Fibroblast of skin of right biceps (primary cell): ENCODE measurements at places on chromosomes 3 and 15.
A peak's percentile ranks its signal among the peaks of the same experiment; 100 is the strongest.

DNA sequence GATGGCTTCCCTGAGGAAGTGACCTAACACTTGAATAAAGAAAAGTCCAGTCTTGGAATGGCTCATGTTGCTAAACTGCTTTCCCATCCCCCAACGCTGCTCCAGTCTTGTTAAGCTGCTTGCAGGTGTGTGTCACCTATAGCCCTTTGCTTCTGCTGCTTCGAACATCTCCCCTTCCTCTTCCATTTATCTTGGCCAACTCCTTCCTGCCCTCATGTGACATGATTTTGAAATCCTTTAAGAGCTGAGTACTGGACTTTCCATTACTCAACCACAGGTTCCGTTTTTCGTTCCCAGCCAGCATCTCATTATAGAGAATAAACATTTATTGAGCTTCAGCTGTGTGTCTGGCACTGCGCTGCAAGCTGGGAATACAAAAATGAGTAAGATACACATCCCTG, 1.7 kb downstream of the ATG7 start:
- DNase-seq: no peak

DNA sequence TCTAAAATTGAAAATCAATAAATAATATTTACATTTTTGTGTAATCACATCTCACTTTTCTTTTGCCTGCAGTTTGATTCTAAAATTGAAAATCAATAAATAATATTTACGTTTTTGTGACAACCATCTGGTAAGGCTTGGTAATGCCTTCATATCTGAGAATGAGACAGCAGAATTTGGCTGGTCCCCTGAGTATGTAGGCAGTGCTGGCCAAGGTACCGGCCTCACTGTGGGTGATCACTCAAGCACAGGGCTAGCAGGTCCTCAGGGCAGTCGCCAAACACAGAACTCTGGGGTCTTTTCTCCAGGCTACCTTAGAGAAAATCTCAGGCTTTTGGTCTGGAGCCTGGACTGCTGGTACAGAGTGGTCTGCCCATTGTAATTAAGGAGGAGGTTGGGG, 26.2 kb downstream of the RTP3 start:
- DNase-seq: no peak

DNA sequence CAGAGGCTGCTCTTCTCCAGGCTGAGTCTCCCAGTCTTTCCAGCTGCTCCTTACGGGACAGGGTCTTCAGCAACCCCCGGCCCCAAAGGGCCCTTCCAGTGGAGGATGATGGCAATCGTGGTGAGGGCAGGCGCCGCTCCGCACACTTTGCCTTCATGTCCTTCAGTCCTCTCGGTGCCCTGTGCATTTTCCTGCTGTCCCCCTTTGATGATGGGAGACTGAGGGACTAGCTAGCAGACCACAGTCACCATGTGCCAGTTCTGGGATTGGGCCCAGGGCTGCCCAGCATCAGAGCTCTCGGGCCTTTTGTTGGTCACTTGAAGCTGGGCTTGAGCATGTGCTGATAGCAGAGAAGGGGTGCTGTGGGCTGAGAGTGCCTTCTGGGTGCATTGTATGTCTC, 8.8 kb upstream of the TXNRD3 start:
- no peak for DNase-seq

GRCh38 chr3:15206662-15207576, 873 bp downstream of the CAPN7 start:
- DNase-seq: peak; percentile 31

- no peak for DNase-seq
These were observed 228.3 kb downstream of the ADAMTS17 start for GRCh38 chr15:100113351-100114080.

DNA sequence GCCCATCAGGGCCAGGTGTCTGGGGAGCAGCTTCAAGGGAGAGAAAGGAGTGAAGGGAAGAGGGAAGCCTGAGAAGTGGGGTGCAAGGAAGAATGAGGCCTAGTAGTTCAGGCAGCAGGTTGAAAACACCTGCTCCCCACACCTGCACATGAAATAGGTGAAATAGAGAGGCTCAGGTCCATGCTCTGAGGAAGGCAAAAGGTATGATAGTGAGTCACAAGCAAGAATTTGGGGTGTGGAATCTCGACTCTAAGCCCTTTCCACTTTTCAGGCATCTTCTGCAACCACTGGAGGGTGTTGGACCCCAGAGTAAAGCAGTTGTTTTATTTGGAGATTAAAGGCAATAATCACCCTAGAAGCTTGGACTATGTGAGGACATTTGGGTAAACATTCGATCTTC, 157.5 kb downstream of the CTNNB1 start:
- no peak for DNase-seq

DNA sequence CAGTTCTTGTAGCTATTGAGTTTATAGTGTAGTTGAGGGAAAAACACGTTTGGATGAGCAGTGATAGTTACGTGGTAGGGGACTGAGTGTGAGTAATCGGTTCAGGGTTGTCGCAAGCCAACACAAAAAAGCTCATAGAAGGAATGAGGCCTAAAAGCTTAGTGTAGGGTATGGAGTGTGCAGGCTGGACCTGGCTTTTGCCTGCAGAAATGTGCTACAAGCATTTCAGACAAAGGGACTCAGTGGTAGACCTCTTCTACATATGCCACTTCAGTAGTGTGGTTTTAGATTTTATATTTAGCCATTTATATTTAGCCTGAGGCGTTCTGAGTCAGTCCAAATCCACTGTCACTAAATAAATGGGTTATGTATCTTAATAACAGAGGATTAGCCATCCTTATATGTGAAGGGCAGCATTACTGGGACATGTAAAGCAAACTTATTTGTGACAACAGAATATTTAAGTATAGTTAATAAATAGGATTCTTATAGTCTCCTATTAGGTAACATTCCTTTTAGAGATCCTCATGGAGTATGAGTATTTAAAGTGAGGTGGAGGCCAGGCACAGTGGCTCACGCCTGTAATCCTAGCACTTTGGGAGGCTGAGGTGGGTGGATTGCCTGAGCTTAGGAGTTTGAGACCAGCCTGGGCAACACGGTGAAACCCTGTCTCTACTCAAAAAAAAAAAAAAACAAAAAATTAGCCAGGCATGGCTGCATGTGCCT, 21.8 kb downstream of the ATP2C1 start:
- DNase-seq: no peak

- no peak for DNase-seq
These were observed 110.8 kb downstream of the BBX start for GRCh38 chr3:107633327-107634098.

DNA sequence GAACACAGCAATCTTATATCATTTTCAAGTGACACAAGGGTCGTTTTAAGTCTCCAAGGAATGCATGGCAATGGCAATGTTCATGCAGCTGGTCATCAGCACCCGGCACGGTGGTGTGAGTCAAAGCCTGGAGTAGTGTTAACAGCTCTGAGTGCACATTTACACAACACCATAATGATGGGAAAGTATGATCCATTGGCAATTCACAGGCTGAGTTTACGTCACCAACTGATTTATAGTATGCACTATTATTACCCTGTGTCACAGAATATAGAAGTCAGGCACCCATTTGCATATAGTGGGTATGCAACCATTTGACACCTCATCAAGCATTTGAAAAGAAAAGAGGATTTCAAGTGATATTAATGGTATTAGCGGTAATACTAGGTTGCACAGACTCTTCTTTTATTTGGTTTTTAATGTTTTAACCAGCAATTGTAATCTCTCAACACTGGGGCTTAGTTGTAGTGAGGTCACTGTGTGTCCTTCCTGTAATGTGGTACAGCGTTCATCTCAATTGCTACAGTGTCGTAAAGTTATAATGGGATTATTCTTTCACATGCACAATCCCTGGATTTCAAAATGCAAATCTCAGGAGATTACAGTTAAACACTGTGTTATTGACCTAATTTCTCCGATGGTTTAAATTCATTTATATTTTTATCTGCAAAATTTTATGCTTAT, 113.8 kb downstream of the C3orf38 start:
- DNase-seq: no peak

GRCh38 chr15:94844538-94845389, 613.4 kb downstream of the MCTP2 start:
- DNase-seq: peak; percentile 34

GRCh38 chr3:78186404-78186803, 1146.5 kb downstream of the ROBO2 start:
- DNase-seq: no peak

GRCh38 chr15:88636654-88637053, 2.2 kb upstream of the ISG20 start:
- no peak for DNase-seq

DNA sequence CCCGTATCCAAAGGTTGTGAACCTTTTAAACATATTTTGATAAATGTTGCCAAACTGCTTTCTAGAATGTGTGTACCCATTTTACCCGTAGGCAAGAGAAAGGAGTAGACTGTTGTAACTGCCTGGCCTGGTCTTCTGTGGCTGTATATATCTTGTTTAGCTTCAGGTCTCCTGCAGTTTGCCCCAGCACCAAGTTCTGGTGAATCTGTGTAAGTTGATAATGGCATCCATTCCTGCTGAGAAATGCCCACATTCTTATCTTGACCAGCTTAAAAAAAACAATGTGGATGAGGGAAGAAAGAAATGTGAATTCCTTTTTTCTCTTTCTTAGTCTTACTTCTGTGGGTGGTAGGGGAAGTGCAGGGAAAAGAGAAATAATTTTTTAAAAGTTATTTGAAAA, 53.3 kb upstream of the TLE3 start:
- DNase-seq: no peak

DNA sequence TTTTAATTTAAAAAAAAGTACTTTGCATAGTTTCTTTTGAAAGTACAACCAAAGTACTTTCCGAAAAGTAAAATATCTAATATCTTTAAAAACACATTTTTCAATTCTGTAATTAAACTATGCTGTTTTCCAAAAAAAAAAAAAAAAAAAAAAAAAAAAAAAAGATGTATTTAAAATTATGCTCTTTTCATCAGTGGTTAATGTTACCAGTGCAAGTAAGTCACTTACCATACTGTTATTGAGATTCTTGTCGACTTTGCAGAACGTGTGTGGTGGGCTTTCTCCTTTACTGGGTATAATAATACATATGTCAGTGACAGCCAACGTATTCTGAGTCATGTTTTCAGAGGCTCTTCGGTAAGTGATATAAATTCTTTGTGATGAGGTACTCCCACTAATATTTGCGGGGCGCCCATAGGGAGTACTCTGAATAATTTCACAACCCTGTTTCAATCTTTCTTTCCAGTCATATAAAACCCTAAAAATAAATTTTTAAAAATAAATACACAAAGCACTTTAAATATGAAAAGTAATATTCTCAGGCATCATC, 39.9 kb downstream of the DENND4A start:
- peak; percentile 63 for DNase-seq

GRCh38 chr15:42270551-42270950, 2.5 kb upstream of the GANC start:
- DNase-seq: no peak

- no peak for DNase-seq
These were observed 100.2 kb upstream of the TLE3 start for GRCh38 chr15:70197945-70198361.

- DNase-seq: peak; percentile 47
These were observed 51.6 kb downstream of the ABHD2 start for GRCh38 chr15:89139613-89140499.

GRCh38 chr15:38994310-38994709, 429.7 kb upstream of the RASGRP1 start:
- no peak for DNase-seq

GRCh38 chr15:69603369-69604071, 150.9 kb downstream of the RPLP1 start:
- DNase-seq: no peak

GRCh38 chr3:9117220-9117619, 132.2 kb downstream of the SRGAP3 start:
- DNase-seq: no peak

DNA sequence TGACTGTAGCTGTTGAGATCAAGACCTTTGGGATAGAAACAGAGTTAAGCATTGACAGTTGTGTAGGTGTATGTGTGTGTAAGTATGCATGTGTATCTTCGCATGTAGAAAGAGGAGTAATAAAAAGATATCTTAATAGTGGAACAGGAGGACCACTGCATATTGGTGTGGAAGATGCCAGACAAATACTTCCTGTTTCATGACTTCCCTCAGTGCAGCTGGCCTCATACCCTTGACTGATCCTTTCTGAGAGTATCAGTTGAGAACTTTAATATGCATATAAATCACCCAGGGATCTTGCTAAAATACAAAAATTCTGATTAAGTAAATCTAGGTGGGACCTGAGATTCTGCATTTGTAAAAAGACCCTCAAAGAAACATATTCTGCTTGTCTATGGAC, 8.5 kb upstream of the ZBED2 start:
- DNase-seq: no peak

GRCh38 chr3:27715454-27715806, 6.7 kb downstream of the EOMES start:
- DNase-seq: no peak

DNA sequence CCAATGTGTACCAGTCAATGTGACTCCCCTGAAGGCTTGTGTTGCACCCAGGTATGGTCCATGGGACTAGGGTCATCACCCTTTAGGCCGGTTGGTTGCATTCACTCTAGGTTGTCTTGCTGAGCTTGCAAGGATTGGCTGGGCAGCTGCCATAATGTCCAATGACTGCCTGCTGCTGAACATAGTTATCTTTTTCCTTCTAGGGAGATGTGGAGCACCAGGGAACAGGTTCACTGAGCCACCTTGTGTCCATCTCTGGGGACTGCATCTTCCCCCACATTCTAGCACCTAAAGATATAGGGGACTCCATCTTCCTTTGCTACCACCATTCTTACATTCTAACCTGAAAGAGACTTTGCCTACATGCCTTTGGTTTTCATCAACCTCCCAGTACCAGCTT, 580.4 kb upstream of the TBL1XR1 start:
- peak; percentile 61 for DNase-seq

- no peak for DNase-seq
These were observed 100.4 kb downstream of the DGKG start for GRCh38 chr3:186261638-186262037.

GRCh38 chr3:194095464-194095863, 40.5 kb upstream of the HES1 start:
- DNase-seq: no peak

GRCh38 chr3:188937389-188937788, 234.4 kb upstream of the TPRG1 start:
- DNase-seq: peak; percentile 29

DNA sequence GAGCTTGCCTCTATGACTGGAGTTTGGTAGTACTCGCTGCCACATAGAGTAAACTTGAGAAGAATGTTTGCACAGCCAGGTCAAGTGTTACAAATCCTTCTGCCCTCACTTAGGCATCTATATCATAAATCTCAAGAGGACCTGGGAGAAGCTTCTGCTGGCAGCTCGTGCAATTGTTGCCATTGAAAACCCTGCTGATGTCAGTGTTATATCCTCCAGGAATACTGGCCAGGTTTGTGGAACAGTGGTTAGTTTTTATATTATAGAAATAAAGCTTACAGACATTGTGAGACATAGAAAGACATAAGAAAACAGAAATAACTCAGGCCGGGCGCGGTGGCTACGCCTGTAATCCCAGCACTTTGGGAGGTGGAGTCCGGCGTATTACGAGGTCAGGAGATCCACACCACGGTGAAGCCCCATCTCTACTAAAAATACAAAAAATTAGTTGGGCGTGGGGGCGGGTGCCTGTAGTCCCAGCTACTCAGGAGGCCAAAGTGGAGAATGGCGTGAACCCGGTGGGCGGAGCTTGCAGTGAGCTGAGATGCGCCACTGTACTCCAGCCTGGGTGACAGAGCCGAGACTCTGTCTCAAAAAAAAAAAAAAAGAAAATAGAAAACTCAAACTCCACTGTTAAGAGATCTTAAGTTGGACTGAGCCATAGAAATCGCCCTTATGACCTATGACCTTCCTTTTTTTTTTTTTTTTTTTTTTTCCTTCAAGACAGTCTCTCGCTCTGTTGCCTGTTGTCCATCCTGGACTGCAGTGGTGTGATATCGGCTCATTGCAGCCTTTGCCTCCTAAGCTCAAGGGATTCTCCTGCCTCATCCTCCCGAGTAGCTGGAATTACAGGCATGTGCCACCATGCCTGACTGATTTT, 2.2 kb downstream of the RPSA start:
- DNase-seq: no peak

GRCh38 chr3:29590012-29590411, 309.1 kb downstream of the RBMS3 start:
- DNase-seq: no peak
